ENCODE measurements at places on chromosomes 7 and 10. TPM values are rescaled to one million over a fixed set of nuclear protein-coding genes. Genes with fewer than 3 reads are reported as not detected.

- no peak for DNase-seq
These were observed 262.8 kb upstream of the GRB10 start for GRCh38 chr7:51045319-51046102.

DNA sequence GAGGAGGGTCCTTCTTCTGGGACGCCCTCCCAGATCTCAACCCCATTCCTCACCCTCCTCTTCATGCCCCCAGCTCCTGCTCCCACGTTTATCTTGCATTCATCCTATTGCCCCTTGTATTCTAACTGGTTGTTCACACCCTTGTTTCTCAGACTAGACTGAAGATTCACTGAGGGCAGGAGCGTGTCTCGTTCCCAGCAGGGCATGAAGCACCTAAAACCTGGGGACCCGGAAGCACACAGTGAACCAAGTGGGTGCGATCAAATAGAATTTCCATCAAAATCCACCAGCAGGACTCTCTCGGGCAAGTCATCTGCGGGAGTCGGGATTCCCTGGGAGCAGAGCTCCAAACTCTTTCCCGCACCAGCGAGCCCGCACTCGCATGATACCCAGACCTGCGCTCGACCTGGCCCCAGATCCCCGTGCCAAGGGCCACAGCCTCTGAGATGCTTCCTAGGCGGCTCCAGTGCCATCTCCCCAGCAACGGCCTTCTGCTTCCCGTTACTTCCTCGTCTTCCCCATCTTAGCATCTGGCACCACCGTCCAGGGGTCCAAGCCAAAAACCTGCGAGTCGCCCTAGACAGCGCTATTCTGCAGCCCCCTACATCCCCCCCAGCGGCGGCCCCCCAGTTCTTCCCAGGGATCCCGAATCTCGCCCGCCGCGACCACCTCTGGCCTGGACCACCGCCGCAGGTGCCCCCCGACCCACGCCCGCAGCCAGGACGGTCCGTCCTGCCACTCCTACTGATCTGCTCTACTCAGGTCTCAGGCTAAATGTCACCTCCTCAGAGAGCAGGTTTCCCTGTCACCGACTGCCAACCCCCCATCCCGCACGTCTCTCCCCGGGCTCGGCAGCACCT lies 6.1 kb upstream of the GBX1 start:
- DNase-seq: no peak

DNAJC12 gene
- not detected for total RNA-seq

DNA sequence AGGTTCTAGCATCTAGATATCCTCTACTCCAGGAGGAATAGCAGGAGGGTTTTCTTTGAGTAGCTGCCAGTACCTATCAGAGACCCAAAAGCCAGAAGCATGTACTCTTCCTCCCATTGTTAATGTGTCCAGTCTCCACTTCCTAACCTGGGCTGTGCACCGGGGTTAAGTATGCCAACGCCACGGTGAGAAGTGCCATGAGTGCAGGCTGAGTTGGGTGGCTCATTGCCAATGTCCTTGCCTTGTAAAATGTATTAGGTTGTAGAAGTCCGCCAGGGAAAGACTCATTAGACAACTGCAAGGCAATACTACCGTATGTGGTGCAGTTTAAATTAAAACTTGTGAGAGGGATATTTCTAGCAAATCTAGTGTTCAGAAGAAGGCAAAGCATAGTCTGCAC lies 55.0 kb upstream of the PRR15 start:
- no peak for DNase-seq

VGF gene
- not detected for total RNA-seq

GRCh38 chr7:77831481-77831880 lies 32.9 kb downstream of the PHTF2 start:
- DNase-seq: no peak

DNA sequence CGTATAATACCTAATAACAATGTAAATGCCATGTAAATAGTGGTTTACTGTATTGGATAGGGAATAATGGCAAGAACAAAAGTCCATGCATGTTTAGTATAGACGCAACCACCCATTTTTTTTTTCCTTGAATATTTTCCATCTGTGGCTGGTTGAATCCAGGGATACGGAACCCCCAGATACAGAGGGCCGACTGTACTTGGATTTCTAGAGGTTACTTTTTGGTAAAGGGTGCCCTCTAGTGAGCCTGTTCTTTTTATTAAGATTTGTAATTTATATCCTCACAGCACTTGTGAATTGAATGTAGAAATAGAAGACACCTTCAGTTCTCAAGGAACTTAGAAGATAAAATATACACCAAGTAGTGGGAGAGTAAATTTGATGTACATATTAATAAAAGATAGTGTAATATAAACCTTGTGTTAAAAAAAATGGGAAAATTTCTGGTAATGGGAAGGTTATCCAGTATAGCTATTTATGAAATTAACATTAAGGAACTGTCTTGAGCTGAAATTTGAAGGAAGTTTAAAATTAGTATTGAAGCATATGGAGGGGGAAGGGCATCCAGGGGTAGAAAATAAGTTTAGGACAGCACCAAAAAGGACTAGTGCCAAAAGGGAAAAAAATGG lies 32.0 kb downstream of the EXOC6 start:
- DNase-seq: peak; percentile 5

DNA sequence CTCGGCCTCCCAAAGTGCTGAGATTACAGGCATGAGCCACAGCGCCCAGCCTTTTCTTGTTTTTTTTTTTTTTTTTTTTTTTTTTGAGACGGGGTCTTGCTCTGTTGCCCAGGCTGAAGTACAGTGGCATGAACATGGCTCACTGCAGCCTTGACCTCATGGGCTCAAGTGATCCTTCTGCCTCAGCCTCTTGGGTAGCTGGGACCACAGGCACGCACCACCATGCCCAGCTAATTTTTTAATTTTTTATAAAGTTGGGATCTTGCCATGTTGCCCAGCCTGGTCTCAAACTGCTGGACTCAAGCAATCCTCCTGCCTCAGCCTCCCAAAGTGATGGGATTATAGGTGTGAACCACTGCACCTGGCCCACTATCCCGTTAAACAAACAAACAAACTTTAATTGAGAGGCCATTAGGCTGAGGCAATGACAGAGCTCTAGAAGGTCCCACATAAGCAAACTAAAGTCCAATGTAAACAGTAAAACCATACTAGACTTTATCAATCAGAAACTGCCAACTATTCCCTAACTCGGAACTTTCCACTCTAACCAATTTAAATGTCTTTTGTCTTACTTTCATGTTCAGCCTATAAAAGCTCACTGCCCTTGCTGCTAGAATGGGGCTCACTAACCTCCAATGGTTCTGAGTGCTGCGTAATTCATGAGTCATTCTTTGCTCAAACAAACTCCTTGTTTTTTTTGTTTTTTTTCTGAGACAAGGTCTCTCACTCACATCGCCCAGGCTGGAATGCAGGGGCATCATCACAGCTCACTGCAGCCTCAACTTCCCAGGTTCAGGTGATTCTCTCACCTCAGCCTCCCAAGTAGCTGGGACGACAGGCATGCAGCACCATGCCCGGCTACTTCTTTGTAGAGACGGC lies 1.9 kb downstream of the DHX32 start:
- DNase-seq: no peak

DNA sequence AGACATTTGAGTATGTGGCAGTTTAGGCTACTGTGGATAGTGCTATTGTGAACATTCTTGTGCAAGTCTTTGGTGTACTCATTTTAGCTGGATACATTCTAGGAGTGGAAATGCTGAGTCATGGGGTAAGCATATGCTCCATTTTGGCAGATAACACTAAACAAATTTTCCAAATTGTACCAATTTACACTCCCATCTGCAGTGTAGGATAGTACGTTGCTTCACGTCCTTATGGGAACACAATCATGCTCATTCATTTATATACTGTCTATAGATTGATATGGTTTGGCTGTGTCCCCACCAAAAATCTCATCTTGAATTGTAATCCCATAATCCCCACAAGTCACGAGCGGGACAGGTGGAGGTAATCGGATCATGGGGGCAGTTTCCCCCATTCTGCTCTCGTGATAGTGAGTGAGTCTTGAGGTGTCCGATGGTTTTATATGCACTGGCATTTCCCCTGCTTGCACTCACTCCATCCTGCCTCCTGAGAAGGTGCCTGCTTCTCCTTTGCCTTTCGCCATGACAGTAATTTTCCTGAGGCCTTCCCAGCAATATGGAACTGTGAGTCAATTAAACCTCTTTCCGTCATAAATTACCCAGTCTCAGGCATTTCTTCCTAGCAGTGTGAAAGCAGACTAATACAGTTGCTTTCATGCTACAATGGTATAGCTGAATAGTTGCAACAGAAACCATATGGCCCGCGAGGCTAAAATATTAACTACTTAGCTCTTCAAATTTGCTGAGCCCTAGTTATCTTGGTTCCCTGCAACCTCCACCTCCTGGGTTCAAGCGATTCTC lies 25.6 kb downstream of the RNF216 start:
- no peak for DNase-seq

PODXL gene
- total RNA-seq: 0.35 TPM

DNA sequence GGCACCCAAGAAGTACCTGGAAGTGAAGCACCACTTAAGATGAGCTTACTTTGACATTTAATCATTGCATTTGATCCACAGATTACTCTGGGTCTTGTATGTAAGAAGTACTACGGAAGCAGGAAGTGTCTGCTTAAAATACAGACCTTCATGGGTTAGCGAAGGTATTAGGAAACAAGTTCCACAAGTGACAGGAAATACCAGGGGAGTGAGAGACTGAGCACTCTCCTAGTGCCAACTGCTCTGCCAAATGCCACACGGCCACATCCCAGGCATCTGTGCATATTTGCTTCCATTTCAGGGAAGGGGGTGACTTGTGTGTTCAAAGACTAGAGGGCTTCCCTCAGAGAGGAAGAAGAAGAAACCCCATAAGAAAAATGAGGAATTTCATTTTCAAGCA lies 57.2 kb upstream of the ANK3 start:
- no peak for DNase-seq

VIPR2 gene
- total RNA-seq: 0.61 TPM

Data from CD8-positive, alpha-beta T cell (primary cell).